Posterior cingulate gyrus (tissue), 11 donors: ENCODE measurements at places on chromosomes 4 and X.

DNA sequence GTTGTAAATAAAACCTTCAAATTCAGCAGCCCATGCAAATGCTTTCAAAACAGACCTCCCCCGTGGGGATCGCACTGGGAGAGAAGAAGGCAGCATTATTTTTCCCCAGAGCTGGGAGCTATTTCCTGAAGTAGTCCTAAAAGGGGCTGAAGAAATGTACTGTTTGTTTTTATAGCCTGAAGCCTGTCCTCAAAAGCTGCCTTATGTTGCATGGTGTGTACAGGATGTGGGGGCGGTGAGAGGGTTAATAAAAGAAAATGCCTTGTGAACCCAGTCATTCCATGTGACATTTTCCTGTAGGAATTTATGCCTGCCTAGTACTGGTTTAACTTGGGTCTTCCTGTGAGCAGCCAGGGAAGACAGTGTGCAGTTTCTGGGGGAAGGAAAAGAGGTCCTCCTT, 144.1 kb downstream of the SOWAHB start:
- no peak for DNase-seq

DNA sequence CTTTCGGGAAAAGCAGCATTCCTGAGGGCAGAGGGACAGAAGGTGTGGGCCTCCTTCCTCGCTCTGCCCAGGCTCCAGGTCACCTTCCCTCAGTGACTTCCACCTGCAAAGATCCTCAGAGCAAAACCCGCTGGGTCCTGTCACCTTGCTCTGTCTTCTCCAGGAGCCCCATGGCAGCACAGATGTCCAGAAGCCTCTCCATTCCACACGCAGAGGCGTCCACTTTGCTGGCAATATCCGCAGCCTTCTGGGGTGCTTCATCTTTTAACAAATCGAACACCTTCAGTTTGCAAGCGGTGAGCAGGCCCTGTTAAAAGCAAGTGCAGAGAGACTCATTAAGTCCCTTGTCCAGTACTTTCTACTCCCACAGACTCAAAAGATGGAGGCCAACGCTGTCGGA, 27.3 kb downstream of the ASMTL start:
- no peak for DNase-seq

DNA sequence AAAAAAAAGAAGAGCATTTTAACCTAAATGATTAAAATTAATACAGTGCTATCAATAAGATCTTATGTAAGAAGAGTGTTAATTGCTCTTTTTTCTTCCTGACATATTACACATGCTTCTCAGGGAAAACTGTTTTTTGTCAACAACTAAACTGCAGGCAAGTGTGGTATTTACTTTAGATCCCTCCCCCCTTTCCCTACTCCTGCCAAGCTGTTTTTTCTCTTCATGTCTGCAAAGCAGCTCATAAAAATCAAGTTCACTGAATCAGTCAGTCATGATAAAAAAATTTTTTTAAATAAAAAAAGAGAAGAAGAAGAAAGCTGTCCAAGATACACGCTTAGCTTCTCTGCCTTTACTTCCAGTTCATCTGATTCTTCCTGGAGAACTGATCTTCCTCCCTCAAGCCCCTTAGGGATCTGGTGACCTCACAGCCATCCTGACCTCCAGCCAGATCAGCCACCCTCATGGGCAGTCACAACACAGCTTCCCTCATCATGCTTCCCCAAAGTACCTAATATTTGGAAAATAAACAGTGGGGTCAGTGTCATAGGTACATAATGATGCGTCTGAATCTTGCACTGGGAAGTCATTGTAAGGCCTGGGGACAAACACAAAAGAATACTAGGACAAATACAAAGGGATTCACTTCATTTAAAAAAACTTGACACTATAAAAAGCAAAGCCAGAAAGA, 87.0 kb downstream of the ZNF827 start:
- DNase-seq: no peak

DNA sequence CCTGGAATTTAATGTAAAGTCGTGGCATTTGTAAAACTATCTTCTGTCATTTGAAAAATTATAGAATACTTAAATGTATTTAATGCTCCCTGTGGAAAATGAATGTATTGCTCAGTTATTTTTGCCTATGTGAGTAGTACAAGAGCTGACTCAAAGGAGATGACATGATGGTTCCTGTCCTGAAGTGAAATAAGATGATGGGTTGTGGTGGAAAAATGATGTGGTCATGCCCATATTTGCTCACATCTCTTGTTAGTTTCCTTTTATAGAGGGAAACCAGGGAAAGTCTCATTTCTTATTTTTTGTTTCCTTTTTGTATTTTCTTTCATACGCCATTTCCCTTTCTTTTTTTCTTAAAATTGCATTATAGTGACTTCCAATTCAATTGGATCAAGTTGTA, 23.7 kb downstream of the PLS3 start:
- DNase-seq: no peak

DNA sequence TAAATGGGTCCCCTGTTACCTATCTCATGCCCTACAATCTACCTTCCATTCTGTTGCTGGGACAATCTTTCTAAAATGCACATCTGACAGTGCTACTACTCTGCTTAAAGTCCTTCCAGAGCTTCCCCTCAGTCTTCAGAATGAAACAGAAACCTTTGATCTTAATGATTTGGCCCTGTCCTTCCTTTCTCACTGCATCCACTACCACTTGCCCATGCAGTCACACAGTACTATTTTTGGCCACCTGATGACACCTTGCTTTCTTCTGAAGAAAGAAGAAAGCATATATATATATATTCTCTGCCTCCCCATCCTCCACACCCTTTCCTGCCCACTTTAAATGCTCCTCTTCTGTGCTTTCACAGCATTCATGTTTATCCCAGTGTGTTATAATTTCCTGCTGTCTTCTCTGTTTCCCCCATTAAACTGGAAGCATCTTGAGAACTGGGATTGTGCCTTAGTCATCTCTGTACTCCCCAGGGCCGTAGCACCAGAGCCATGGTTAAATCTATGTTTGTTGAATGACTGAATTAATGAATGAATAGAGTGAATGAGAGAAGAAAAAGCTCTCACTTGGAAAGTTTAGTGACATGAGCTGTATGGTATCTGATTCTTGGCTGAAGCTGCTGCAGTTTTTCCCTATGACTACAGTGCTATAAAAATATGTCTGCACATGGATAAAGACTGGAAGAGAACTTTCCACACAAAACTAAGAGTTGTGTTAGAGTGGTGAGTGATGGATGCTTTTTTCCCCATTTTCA, 56.2 kb downstream of the RTL9 start:
- DNase-seq: no peak
